ENCODE measurements at places on chromosomes 16 and 17. TPM values are rescaled to one million over a fixed set of nuclear protein-coding genes. Genes with fewer than 3 reads are reported as not detected.

GRAPL gene
- not detected for total RNA-seq

DNA sequence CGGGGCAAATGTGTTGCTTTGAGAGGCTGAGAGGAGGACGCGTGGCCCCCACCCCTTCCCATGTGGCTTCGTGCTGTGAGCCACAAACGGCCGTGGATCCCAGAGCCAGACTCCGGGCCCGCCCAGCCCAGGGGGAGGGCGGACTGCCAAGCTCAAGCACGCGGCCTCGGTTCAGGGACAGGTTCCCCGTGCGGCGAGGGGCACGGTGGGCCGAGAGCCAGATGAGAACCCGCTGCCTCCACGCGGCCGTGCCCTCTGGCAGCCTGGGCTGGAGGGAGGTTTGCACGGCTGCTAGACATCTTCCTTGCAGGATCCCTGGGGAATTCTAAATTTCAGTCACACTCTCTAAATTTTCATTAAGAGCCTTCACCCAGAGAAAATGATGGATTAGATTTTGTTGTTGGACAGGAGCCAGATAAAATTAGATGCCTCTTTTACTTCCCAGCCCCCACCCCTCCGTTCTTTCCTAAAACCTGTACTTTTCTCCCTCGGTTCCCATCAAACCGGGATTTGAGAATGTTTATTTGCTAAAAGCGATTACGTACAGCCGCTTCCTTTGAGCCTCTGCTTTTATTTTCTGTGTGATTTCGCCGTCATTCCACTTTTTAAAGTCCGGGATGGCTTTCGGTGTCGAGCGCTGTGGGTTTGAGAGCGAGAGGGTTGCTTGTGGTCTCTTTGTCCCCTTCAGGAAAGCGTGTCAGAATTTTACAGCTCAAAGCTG, 25.0 kb upstream of the GNG13 start:
- DNase-seq: no peak
- no peak overlapping the region for H3K4me3 ChIP-seq
- H3K4me1 ChIP-seq: no peaks in the 10 kb centered on the region
- H3K27ac ChIP-seq: no peak overlapping the region

MMP28 gene
- not detected for total RNA-seq

DNA sequence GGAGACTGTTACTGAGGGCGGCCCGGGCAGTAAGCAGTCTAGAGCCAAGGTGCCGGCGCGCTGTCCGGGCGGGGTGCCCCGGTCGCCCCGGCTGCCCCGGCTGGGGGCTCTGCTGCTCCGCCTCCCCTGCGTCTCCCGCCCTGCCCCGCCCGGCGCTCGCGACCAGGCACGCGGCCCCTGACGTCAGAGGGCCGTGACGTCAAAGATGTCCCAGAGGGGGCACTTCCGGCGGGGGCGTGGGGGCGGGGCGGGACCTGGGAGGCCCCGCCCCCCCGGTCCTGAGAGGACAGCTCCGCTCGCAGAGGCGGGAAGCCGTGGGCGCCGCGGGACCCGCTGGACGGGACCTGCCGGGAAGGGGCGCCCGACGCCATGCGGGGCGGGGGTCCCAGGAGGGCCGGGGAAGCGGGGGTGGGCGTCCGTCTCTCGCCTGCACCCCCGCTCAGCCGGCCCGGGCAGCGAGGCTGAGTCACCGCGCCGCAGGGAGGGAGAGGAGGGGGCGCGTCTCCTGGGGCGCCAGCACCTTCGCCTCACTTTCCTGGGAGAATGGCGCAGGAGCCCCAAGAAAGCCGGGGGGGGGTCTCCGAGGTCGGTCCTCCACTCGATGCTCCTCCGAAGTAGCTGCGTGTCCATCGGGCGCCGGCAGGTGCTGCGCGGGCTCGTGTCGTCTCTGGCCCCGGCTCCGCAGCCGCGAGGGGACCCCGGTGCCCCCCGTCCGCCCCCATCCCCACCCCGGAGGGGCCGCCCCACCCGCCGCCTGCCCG, 4.4 kb upstream of the HIC1 start:
- DNase-seq: peak; percentile 44
- H3K27ac ChIP-seq: no peak overlapping the region
- peaks cover 16% of the 10 kb centered on the region for H3K36me3 ChIP-seq
- peaks cover 32% of the 10 kb centered on the region for H3K27me3 ChIP-seq

DNA sequence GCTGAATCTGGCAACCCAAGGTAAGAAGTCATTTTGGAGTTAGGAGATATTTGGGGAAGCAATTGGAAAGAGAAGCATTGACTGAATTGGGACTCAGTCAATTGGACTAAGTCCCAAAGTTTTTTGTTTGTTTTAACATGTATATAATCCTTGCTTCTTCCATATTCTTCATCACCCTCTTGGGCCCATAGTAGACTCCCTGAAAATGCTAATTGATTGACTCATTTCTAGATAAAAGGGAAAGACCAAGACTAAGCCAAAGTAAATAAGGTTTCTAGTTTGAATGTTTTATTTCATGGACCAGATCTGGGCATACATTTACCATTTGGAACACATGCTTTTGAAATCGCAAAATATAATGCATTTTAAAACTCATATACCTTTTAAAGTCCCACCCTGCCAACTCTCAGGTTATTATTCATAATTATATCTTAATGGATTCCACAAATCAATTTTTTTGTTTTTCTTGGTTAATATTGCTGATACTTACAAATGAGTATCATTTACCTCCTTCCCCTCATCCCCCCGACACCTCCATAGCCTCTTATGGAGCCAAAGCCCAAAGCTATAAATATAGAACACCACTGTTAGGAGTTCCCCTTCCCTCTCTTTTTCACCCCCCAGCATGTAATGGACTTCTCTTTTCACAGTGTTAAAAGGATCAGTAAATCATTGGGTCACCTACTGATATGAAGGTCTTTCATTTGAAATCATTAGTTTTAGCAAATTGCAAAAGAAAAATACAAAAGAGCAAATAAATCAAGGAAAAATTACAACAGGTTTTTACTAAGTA, 674.0 kb upstream of the SOX9 start:
- no peak for DNase-seq
- no peak overlapping the region for H3K27ac ChIP-seq
- H3K27me3 ChIP-seq: no peaks in the 10 kb centered on the region
- H3K36me3 ChIP-seq: no peaks in the 10 kb centered on the region
- H3K4me3 ChIP-seq: no peak overlapping the region

MT1A gene
- not detected for total RNA-seq

DNA sequence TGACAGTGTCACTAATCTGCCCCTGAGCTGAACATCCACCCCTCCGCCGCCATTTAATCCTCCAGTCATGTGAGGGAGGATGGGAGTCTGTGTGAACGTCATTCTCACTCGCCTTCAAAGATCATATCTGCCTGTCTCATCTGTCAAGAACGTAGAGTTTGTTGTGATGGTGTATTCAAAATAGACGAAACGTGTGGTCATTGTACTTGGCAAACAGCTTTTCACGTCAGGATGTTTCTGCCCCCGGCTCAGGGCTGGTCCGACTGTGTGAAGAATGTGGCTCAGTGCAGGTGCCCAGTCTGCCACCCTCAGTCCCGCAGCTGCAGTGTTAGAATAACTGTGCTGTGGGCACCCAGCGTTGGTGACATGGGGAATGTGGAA, 148.0 kb downstream of the KCNJ12 start:
- H3K4me1 ChIP-seq: no peaks in the 10 kb centered on the region
- no peaks in the 10 kb centered on the region for H3K36me3 ChIP-seq
- H3K4me3 ChIP-seq: no peak overlapping the region
- DNase-seq: no peak
- H3K27ac ChIP-seq: no peak overlapping the region
- peaks cover 28% of the 10 kb centered on the region for H3K27me3 ChIP-seq

DNA sequence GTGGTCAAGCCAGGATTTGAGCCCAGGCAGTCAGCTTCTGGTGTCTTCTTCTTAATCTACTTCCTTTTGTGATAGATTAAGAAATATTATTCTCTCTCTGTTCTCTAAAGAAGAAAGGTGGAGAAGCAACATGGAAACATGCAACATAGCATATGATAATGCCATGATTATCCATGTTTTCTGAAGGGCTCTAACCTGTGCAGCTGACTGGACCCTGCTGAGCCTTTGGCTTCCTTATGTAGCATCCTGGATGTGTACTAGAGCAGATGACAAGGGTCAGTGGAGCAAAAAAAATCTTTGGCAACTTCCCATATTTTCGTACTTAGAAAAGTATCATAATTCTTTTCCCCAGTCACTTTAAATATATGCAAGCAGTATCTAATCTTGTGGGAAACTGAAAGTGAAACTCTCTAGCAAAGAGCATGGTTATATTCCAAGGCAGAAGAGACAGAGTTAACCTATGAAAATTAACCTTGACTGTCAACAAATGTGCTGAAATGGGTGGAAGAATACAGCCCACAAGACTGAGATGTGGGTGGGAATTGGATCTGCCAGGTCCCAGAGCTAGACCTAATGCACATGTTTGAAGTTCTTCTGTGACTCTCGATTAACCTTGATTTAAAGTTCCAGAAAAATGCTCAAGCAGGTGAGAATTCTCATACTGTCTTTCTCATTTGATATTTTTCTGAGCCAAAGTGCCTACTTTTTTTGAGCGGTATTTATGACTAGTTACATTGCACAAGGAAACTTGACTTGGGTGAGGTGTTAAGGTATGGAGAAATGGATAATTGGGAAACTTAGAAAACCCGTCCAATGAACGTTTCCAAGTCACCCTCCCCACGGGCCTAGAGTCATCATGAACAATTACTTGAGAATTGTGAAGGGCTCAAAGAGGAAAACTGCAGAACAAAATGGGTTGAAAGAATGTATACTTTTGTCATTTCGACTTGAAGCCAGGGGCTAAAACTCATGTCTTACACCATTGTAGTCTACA, 248.6 kb downstream of the FTO start:
- no peak for DNase-seq
- H3K4me3 ChIP-seq: no peak overlapping the region
- no peaks in the 10 kb centered on the region for H3K36me3 ChIP-seq
- H3K27me3 ChIP-seq: no peaks in the 10 kb centered on the region
- no peak overlapping the region for H3K27ac ChIP-seq

GUCY2D gene
- not detected for total RNA-seq

DNA sequence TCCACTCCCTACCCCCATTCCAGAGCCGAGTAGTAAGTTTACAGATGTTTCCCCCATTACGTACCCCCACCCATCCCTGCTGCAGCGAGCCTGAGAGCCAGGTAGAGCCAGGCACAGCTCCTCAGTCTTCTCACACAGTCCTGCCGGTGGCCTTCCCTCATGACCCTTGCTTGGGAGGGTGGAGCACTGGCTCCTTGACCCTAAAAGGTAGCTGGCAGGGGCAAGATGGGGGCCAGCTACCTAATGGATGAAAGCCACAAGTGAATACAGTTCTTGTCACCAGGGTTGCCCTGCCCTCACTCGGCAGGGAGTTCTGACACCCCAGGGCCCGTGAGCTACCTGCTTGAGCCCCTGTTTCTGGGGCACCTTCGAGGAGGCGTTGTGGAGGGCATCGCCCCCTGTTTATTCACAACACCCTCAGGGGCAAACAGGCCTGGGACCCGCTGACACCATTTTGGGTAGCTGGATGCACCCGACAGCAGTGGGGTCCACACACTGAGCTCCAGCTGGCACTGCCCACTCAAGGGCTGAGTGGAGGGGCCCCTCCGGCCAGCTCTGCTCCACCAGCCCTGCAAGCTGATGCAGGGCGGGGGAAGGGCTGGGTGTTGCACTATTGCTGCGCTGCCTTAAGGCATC, 22.2 kb downstream of the ADAM11 start:
- no peak overlapping the region for H3K4me3 ChIP-seq
- peaks cover 20% of the 10 kb centered on the region for H3K36me3 ChIP-seq
- no peak for DNase-seq
- peaks cover 15% of the 10 kb centered on the region for H3K27me3 ChIP-seq

DNA sequence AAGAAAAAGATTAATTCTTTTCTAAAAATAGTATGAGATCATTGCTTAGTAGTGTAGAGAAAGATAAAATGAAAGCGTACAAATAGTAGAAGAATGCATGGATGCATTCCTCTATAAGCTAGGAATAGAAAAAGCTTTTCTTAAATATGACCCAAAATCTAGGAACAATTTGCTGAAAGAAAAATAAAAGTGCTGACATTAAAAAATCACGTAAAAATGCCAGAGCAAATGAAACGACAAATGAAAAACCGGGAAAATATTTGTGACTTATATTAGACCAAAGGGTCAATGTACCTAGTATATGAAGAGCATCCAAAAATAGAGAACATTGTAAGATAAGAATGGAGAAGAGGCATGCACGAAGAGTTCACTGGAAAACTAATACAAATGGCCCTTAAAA, 149.5 kb upstream of the MON1B start:
- no peak overlapping the region for H3K4me3 ChIP-seq
- H3K27me3 ChIP-seq: no peaks in the 10 kb centered on the region
- no peak overlapping the region for H3K27ac ChIP-seq
- no peaks in the 10 kb centered on the region for H3K36me3 ChIP-seq
- no peak for DNase-seq

DNA sequence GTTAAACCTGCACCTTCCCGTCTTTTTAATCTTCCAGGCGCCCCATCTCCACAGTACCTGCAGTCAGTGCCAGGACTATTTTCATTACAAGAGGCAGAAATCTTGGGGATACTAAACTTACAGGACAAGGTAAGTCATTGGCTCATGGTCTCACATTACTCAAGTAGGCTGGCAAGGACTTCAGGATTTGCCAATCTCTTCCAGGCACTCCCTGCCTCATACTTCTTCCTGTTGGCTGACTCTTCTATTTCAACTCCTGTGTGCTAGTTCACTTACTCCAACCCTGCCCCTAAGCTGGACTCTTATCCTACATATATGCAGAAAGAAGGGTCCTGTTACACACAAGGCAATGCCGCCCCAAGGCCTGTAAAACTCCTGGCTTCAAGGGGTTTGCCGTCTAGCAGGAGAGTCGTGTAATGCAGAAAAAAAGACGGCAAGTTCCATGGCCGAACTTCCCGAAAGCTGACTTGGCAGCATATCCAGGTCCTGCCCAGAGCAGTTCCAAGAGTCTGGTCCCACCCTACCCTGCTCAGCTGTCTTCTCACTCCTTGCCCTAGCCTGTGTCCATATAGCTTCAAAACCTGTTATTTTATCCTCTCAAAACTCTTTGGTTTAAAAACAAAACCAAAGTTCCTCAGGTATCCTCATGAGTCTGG, 14.8 kb downstream of the ERN1 start:
- no peak overlapping the region for H3K4me3 ChIP-seq
- no peaks in the 10 kb centered on the region for H3K27me3 ChIP-seq
- peaks cover 16% of the 10 kb centered on the region for H3K4me1 ChIP-seq

GRCh38 chr17:16243385-16243784, 26.4 kb downstream of the PIGL start:
- H3K27me3 ChIP-seq: no peaks in the 10 kb centered on the region
- H3K4me1 ChIP-seq: peaks cover 19% of the 10 kb centered on the region
- H3K4me3 ChIP-seq: no peak overlapping the region
- H3K27ac ChIP-seq: no peak overlapping the region

All from Calu3 (cell line).